ENCODE measurements at places on chromosomes 2 and 18.
A peak's percentile ranks its signal among the peaks of the same experiment; 100 is the strongest.

- DNase-seq, result no peak
Observed at GRCh38 chr2:141201016-141201565, 929.7 kb downstream of the LRP1B start.

DNA sequence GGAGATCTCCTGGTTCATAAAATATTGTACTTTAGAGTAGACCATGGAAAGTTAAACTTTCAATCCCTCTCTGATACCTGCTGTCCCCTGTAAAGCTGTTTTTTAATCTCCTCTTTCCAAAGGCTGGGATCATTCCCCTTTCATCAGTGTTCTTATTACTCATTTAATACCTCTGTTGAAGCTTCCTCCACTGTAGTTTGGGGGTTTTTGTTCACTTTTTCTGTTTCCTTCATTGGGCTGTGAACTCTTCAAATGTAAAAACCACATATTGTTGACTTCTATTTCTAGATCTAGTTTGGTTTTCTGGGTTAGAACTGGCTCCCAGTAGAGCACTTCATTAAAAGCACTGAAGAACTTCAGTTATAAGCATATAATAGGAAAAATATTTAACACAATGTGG lies 598.1 kb downstream of the RNF144A start:
- DNase-seq, result no peak

GRCh38 chr2:222813177-222813843 lies 47.5 kb upstream of the ACSL3 start:
- peak; percentile 89 for DNase-seq

- DNase-seq, result peak; percentile 86
Observed at GRCh38 chr18:68555879-68556301, 159.0 kb downstream of the TMX3 start.

DNA sequence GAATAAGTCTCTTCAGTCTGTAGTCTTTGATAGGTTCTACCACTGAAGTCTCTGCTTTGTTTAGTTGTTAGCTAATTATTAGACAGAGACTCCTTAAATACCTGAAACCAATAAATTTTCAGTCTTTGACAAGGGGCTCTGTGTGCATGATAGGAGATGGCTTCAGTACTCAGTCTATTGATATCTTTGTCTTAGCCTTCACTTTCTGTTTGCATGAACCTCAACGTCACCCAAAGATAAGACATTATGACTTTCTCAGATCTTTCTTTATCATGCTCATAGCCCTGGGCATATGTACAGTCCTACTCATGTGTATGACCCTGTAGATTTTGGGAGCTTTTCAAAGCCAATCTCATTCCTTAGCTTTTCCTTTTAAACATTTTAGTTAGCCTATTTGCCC lies 183.5 kb upstream of the GCFC2 start:
- no peak for DNase-seq

- DNase-seq, result no peak
Observed at GRCh38 chr2:225493420-225494099, 94.0 kb downstream of the NYAP2 start.

- DNase-seq, result no peak
Observed at GRCh38 chr2:205461169-205461568, 221.1 kb upstream of the NRP2 start.

DNA sequence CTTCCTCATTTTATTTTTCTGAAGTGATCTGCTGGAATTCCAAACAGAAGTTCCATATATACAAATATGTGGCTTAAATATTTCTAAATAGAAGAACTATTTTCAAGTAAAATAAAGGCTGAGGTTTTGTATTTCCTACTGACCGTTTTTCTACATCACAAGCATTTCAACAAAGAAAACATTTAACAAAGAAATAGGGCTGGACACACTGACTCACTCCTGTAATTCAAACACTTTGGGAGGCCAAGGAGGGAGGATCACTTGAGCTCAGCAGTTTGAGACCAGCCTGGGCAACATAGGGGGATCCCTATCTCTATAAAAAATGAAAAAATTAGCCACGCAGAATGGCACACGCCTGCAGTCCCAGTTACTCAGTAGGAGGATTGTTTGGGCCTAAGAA lies 44.6 kb downstream of the TANK start:
- no peak for DNase-seq

- no peak for DNase-seq
Observed at GRCh38 chr2:109204412-109204811, 75.4 kb downstream of the SH3RF3 start.

- DNase-seq, result no peak
Observed at GRCh38 chr2:196413821-196414274, 225.7 kb upstream of the CCDC150 start.

DNA sequence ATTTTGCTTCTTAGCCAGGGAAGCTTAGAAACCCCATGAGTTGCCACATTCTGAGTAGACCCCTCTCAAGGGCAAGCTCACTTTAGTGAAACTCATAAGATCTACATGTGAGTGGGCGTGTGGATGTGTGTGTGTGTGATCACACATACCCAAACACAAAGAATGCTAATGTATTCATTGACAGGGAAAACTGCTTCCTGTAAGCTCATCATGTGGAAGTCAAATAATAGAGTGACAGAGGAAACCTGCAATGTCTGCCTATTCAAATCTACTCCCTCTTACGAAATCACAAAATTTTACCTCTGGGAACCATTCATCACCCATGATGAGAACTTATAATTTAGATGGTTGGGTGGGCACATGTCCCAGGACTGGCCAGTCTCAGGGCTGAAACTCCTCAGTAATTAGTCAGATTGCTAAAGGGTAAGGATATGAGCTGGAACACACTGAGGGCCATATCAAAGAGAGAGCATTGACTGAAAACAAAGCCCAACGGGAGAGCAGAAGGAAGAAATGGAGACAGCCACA lies 94.5 kb upstream of the CCDC150 start:
- no peak for DNase-seq

DNA sequence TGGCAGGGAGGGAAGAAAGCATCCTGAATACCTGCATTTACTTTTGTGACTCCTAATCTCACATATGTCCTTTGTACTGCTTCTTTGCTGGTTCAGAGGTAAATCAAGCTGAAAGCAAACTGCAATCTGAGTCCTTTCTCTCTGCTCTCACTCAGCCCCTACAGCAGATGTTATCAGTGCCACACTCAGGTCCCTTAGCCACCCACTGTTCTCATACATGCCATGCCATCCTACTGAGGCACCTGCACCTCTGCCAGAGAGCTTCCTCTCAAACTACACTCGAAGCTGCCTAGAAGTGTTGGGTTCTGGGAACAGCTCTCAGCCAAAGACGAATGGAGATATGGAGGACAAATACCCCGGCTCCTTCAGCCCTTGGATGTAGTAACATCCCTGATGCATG lies 244.5 kb downstream of the TXNL1 start:
- DNase-seq, result no peak

- no peak for DNase-seq
Observed at GRCh38 chr2:106869512-106870275, 16.3 kb downstream of the ST6GAL2 start.

GRCh38 chr18:30852980-30853379 lies 189.6 kb downstream of the DSC3 start:
- DNase-seq, result no peak

DNA sequence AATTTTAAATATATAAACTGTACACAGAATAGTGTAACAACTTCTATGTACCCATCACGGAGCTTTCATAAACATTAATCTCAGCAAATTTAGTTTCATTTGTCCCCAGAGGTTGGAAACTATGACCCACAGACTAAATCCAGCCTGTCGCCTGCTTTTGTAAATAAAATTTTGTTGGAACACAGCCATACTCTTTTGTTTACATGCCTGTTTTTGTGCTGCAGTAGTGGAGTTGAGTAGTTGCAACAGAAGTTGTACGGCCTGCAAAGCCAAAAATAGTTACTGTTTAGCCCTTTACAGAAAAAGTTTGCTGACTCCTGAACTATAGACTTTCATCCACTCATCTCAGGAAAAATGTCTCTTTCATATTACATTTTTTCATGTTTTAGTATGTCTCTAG lies 39.8 kb downstream of the RBM45 start:
- DNase-seq, result no peak

DNA sequence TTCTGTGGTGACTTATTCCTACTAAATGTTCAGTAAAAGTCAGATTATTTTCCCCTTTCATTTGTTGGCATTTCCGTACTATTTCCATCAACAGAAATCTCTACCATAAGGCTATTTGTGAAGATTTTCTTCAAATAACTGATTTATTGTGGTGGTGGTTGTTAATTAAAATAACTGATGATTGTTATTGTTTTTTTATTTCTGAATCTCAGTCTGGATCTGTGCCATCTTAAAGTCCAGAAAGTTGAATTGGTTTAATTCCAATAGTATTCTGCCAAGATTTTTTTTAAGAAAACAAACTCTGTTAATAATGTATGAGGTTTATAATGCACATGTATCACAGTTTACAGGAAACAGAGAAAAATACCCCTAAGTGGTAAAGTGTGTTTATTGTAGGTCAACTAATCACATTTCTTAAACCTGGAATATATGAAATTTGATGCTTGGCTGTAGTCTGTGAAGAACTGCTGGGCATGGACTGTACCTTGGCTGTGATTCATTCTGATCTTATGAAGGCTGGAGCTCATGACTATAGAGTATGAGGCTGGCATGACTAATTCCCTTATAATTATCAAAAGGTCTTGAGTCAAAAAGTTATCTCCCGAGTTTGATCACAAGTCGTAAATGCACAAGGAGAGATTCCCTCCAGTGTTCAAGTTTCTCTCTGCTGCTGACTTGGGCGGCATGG lies 134.2 kb upstream of the RND3 start:
- peak; percentile 94 for DNase-seq

DNA sequence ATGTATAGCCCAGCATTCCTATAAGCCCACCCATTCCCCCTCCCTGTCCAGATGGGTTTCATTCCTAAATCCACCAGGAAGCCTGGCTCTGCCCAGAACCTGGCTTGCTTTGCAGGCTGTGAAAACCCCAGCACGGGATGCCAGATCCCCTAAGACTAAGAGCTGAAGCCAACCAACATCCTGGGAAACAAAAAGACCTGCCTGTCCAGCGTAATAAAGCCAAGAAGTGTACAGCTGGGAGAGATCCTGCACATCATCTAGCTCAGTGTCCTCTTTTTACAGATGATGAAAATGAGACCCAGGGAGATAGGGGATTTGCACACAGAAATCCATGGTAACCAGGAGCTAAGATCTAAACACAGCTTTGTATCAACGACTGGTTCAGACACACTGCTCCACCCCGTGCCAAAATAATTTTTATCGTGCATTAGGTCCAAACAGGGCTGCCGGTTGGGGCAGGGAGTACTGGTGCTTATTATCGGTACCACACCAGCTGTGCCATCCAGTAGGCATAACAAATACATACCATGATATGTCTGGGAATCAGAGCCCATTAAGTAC lies 2.9 kb downstream of the RND3 start:
- peak; percentile 51 for DNase-seq

- DNase-seq, result no peak
Observed at GRCh38 chr2:212274215-212274614, 264.4 kb downstream of the ERBB4 start.

DNA sequence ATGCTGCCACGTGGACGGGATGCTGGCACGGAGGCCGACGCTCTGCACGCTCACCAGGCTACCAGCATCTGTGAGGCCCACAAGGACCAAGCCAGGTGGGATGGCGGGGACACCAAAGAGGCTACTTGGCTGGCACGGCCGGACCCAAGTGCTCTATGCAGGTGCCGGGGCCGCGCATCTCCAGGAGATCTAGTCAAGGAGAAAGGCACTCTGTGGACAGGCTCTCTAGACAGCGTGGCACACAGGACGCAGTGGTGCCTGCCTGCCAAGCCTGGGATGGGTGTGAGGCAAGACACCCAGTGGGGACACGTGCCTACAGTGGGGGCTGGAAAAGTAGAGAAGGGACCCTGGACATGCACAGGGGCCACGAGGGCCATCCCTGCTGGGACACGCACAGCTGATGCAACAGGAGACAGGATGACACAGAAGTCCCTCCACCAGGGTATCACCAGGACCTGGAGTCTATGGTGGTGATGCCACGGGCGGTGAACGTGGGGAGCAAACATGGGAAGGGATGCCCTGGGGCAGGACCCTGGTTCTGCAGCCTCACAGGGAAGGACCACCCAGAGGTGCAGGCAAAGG lies 28.5 kb downstream of the ZNF516 start:
- no peak for DNase-seq

GRCh38 chr2:101274142-101274541 lies 21.5 kb downstream of the CNOT11 start:
- no peak for DNase-seq

DNA sequence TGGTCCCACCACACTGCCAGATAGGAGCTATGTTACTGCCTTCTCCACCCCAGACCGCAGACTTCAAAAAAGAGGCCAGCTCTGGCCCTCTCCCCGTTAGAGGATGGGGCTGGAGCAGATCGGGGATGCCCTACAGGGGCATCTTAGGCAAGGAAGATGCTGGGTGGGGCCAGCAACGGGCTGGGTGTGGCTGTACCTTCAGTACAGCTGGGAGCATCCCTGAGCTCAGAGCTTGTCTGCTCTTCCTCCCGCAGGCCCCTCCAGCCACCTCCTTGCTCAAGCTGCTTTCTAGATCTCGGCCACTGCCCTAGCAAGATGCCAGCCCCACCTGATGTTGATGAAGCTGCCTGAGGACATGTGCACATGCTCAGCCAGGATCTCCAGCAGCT lies 9.8 kb downstream of the PTPRN start:
- no peak for DNase-seq

- peak; percentile 17 for DNase-seq
Observed at GRCh38 chr18:41955688-41956087, 654 bp downstream of the PIK3C3 start.

- DNase-seq, result peak; percentile 70
Observed at GRCh38 chr2:202064171-202064880, 8.7 kb upstream of the KIAA2012 start.

- DNase-seq, result peak; percentile 41
Observed at GRCh38 chr2:175414882-175415487, 233.5 kb upstream of the ATP5MC3 start.

DNA sequence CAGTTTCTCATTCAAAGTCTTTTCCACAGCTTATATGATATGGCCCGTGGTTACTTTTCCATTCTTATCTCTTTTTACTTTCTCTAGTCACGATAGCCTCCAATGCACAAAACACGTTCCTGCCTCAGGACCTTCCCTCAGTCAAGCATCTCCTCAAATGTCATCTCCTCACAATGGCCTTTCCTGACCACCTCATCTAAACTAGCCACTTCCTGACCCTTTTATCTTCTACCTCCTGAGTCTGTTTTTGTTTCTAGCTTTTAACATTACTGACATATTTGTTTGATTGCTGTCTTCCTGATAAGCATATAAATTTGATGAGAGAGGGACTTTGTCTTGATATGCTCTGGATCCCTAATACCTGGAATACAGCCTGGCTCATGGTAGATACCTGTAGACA lies 7.6 kb downstream of the PGAP1 start:
- DNase-seq, result no peak

GRCh38 chr2:173282795-173283545 lies 71.7 kb upstream of the CDCA7 start:
- DNase-seq, result peak; percentile 54

GRCh38 chr2:183925281-183925680 lies 673.0 kb upstream of the ZNF804A start:
- no peak for DNase-seq
